ENCODE measurements at places on chromosomes 7 and 10.

DNA sequence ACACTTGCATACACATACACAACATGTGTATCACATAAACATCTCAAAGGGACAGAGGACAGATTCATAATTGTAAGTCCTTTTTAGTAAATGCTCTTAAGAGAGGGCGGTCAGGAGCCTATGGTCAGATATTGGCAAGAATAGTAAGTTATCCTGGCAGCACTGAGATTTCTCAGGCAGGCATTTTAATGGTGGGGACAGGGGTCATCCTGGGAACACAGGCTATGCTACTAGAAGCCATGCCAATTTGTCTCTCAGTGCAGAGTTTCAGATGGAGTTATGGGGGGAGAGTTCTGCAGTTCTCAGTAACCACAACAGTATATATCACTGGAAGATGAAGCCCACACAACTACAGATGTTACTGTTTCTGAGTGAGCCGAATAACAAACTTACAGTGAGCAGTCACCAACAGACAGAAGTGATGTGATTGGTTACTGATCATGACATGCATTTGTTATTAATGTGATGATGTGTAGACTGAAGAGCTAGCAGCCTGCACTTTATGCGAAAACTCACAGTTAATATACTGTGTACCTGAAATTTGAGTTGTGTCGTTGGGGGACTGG is 16.4 kb downstream of the ZNF487 start:
- DNase-seq, result no peak

DNA sequence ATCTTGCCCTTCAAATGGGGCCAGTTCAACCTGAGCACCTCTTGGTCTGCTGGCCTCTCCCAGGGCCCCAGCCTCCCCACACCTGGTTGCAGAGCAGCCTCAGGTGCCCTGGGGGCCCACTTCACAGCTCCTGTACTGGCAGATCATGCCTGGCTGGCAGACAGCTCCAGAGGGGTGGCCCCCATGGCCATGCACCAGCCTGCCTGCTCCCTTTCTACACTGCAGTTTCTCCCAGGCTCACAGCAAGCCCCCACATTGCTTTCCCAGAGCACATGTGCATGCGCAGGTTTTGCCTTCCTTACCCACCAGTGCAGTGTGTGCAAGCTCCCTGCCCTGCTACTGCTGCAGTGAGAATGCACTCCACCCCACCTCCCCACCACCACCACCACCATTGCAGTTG is 9.8 kb upstream of the MIOS start:
- no peak for DNase-seq

GRCh38 chr7:77217474-77218185 is 18.0 kb upstream of the FGL2 start:
- no peak for DNase-seq

GRCh38 chr10:28375399-28376354 is 72.8 kb upstream of the MPP7 start:
- DNase-seq, result no peak

- DNase-seq, result no peak
These were observed 974 bp downstream of the KIF11 start for GRCh38 chr10:92593619-92594588.

DNA sequence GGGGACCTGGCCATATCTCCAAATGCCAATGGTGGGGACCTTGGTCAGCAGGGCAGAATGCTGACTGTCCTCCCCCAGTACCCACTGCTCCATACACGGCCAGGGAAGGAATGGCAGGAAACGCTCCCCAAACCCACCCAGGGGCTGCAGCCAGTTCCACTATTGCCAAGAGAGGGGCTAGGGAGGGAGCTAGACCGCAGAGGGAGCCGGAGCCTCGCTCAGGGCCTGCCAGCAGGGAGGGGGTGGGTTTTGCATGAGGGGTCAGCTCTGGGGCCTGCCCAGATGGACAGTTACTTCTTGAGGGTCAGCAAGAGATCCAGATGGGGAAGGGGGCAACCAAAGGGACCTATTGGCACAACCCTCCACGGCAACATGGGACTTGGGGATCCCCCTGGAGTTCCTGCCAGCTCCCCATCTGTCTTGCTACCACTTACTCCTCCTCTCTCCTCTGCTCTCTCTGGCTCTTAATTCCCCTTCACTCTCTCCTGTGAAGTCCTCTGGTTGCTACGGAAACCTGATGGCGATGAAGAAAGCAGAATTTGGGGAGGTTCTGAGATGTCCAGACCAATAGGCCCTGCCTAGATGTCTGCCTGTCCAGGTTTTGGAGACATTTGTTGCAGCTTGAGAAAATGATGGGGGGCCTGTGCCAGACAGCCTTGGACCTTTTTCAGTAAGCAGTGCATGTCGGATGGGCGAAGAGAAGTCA is 12.6 kb downstream of the FGF8 start:
- no peak for DNase-seq

GRCh38 chr7:102417105-102417504 is 16.3 kb upstream of the ORAI2 start:
- DNase-seq, result no peak

DNA sequence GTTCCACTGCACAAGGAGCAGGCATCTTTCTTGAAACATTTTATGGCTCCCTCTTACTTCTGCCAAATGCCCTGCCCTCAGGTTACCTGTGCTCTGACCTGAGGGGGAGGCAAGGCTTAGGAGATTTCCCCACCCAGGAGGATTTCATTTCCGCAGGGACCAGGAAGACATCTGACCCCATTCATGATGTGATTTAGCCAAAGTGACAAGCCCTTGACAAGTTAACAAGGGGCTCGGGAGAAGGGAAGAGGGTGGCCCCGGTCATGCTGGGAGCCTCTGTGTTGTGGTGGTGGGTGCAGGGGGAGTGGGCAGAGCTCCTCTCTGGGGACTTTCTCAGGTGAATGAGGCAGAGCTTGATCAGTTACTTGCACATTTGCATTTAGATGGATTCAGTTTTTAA is 18.9 kb downstream of the GIMAP5 start:
- no peak for DNase-seq

DNA sequence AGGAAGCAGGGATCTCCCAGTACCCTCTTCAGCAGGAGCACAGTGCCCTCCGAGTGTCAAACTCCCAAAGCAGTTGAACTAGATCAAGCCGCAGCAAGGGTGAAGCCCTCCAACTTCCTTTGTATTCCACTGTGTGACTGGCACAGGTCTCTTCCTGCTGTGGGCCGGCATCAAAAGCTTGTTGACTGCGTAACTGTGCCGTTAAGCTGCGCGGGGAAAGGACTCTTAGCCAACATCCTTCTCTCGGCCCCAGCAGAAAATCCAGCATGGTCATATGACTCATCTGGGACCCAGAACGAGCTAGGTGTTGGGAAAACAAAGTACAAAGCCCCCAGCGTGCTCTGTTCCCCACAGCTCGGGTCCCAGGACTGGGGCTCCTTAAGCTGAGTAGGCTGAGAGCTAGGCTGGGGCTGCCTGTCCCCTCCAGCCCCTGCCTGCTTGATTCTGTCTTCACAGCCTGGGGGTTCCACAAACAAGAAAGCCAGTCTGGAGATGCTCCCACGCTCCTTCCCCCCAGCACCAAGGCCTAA is 52.2 kb downstream of the COL17A1 start:
- DNase-seq, result no peak

DNA sequence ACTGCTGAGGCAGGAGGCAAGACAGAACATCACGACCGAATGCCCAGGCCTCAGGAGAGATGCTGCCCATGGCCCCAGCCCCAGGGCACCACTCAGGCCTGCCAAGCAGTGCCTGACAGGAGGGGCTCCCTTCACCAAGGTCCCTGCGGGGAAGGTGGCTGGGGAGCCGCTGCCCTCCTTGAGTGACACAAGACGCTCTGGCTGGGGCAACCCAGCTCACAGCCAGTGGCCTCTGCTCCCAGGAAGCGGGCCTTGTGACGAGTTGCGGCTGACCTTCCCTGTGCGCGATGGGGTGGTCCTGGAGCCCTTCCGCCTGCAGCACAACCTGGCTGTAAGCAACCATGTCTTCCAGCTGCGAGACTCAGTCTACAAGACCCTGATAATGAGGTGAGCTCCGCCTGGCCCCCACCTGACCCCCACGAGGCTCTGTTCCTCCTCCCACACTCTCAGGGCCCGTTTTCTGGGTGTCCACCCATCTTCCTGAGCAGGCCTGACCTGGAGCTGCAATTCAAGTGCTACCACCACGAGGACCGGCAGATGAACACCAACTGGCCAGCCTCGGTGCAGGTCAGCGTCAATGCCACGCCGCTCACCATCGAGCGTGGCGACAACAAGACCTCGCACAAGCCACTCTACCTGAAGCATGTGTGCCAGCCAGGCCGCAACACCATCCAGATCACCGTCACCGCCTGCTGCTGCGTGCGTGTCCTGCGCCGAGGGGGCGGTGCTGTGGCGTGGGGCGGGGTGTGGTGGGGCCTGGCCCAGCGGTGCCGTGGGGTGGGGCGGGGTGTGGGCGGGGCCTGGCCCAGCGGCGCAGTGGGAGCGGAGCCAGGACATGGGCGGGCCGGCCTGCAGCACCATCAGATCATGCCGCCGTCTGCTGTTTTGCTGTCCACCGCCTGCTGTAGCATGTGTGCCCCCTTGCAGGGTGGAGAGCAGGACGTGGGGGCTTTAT is 12.8 kb downstream of the ZMIZ2 start:
- DNase-seq, result no peak

GRCh38 chr7:121388950-121389349 is 7.2 kb downstream of the FAM3C start:
- no peak for DNase-seq

- DNase-seq, result no peak
These were observed 260.4 kb downstream of the CDK14 start for GRCh38 chr7:90856351-90857070.

DNA sequence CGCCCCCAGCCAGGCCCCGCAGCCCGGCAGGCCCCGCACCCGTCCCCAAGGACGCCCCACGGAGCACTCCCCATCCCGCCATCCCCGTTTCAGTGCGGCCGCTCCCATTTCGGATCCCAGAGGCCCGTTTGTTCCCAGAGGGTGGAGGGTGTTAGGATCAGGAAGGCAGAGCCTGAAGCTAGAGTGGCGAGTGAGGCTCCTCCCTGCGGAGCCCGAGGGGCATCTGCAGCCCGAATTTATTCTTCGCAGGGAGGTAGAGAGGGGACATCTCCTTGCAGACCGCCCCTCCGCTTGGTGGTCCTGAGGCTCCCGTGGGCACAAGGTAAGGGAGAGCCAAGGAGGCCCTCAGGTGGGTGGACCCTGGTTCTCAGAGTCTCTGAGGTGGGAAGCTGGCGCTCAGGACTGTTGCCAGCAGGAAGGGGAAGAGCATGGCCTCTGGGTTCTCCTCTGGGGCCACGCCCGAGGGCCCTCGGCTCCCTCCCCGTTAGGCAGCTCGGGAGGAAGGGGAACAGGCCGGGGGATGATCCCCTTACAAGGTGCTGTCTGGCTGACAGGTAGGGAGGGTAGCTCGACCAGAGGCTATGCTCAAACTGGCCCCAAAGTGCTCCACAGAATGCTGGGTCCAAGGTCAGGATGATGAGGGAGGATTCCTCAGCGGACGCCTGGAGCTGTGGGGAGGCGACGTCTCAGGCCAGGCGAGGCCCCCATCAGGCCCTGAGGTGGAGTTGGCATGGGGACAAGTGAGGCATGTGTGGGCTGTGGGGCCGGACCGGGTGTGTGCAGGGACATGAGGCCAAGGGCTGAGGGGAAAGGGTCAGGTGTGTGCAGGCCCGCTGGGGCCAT is 17.4 kb downstream of the POLL start:
- DNase-seq, result peak; percentile 11

DNA sequence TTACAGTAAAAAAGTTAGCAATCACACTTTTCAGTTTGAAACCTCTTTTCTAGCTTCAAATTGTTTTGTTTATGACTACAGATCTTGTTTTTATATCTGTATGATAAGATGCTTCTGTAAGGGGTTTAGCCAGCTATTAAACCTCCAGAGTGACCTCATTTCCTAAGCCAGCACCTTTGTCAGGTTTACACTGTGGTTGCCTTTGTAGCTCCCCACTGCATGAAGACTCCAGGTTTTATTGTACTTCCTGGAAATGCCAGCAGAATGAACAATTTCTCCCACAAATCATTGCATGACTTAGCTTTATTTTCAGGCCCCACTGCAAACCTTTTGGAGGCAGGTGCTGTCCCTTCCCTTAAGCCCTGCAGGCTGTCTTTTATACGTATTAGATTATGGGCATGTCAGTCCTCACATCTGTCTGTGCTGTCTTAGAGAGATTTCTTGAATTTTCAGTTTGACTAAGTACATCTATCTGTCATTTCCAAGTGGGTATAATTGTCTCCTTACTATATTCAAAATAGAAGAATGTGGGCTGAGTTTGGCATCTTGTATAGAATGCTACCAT is 8.2 kb upstream of the AGR3 start:
- no peak for DNase-seq

GRCh38 chr7:143407287-143408251 is 1.1 kb downstream of the EPHA1 start:
- DNase-seq, result no peak

DNA sequence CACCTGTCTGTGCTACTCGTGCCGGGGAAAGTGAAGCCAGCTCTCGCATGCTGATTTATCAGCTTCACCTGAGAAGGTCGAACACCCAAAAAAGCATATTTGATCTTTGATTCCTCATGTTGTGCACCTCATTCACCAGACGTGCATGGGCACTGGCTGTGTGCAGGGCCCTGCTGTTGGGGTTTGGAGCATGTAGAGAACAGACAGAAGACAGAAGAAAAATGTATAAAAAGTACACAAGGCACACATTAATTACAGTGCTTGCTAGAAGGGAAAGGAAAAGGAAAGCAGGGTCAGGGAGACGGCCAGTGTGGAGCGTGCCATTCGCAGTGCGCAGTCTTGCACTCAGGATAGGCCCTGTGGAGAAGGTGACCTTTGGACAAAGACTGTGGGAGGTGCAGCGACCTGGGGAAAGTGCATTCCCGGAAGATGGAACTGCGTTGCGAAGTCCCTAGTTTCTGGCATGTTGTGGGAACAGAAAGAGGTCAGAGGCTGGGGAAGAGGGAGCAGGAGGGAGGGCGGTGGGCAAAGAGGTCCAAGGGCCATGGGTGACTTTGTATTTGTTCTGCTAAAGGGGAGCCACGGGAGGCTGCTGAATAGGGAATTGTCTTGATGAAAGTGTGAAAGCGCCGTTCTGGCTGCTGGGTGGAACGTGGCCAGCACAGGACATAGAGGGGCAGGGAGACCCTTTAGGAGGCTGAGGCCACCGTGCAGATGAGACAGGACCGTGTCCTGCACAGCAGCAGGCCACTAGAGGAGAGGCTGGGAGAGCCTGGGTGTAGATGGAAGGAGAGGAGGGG is 232.8 kb downstream of the GLRX3 start:
- no peak for DNase-seq

DNA sequence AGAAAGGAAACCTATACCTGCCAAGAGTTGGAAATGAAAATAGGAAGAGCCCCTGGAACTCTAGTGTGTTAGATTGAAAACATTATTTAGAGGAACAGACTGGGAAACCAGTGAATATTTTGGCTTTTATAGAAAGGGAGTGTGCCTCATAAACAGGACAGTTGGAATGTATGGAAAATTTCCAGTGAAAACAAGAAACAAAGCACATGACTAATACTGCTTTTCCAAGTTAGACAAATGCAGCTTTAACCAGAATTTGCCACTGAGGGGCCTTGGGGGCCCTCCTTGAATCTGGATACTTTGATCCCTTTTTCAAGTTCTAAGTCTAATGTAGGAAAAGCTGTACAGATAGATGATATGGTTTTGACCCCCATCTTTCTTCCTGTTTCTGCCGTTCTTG is 21.2 kb downstream of the ITGB8 start:
- DNase-seq, result no peak

- no peak for DNase-seq
These were observed 12.2 kb downstream of the HOXA1 start for GRCh38 chr7:27083646-27084045.

All from SHP77 treated with DMSO at 0.1 percent for 48 hours (cell line).